Neural progenitor cell (in vitro differentiated cells): ENCODE measurements at places on chromosomes 4 and X.
A peak's percentile ranks its signal among the peaks of the same experiment; 100 is the strongest.

DNA sequence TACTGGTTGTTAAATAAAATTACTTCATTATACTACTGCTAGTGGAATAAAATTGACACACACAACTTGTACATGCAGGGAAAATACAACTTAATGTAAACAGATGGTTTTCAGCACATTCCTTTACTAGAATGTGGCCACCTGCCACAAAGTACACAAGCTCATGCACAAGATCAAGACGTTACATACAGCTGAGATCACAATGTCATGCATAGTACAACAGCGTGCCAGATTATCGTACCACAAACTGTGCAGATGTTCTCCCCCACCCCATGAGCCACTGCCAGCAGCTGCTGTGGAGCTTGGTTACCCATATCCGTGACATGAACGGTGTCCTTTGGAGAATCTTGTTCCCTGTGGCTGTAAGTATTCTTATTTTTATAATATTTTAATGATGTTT is 27.7 kb downstream of the FBXO8 start:
- no peak for DNase-seq

DNA sequence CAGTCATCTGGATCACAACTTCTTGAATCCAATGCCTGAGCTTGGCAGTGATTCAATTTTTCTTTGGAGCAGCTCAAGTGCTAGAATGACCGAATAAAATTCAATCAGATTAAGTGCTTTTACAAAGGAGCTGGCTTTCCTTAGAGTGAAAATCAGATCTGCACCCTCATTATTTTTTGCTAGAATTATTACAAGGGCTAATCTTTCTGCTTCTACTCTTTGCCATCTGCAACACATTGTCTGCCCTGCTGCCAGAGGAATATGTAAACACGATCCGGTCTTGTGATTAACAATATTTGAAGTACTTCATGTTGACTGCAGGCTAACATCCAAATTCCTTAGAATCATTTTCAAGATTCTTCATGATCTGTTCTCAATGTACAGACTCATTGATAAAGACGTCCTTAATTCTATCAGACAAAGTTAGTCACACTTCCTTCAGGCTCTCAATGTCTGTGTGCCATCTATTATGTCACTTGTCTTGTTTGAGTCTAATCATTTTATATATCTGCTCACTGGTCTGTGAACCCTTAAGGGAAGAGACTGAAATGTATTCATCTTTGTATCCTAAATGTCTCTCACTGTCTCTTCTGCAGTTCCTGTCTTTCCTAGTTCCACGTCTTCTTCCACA is 531.2 kb downstream of the GALNTL6 start:
- DNase-seq = no peak

GRCh38 chrX:97858592-97858991 is 974.9 kb downstream of the RPA4 start:
- DNase-seq = no peak

DNA sequence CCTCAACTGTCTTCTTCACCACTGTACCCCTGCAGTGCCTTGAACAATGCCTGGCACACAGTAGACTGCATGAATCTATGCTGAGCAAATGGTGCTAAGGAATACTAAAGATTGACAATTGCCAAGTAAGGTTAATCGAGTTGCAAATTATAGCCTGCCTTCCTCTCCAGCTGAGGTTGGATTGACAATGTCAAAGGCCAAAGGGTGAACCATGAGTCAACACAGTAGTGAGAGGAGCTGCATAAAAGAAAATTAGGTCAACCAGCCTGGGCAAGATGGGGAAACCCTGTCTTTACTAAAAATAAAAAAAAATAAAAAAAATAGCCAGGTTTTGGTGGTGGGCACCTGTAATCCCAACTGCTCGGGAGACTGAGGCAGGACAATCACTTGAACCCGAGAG is 97.1 kb upstream of the BMPR1B start:
- no peak for DNase-seq

GRCh38 chrX:118764122-118764521 is 36.7 kb downstream of the IL13RA1 start:
- DNase-seq = no peak

DNA sequence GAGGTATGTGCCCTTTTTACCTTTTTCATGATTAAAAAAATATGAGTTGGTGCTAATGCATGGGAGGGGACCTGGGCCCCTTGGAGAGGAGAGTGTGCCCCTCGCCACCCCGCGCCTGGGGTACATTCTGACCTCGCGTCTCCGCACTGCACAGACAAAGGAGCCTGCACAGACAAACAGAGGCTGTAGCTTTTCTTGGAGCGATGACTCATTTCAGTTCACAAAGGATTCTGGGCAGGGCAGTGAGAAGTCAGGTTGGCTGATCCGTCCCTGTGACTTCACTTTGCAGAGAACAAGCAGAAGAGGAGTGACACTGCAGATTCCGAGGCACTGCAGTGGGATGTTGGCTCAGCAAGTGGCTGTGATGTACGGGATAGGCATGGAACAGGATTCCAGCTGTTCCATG is 82.9 kb downstream of the STOX2 start:
- peak; percentile 86 for DNase-seq

DNA sequence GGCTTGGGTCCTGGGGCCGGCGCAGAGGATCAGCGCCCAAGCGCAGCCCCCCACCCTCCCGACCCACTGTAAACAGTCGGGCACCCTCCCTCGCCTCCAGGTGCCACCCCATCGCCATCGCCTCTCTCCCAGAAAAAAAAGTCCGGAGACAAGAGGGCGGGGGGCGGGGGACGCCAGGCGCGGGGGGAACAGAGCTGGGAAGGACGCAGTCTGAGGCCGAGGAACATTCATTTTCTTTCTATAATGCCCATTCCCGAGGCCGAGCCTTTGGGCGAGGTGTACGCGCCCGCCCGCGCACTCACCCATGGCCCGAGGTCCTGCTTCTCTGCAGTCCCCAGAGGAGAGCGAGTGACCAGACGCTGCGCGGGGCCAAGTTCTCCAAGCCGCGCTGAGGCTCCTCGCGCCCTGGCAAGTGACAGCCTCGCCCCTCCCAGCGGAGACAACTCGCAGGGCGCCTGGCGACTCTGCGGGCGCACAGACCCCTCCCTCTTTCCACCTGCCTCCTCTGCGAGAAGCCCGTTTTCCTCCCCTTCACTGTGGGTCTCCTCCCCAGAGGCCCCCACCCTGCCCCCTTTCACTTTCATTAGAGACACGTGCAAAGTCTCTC is 63.5 kb upstream of the WDR17 start:
- peak; percentile 73 for DNase-seq

- DNase-seq = peak; percentile 81
These were observed 13.9 kb upstream of the ETDC start for GRCh38 chrX:135295238-135295943.

DNA sequence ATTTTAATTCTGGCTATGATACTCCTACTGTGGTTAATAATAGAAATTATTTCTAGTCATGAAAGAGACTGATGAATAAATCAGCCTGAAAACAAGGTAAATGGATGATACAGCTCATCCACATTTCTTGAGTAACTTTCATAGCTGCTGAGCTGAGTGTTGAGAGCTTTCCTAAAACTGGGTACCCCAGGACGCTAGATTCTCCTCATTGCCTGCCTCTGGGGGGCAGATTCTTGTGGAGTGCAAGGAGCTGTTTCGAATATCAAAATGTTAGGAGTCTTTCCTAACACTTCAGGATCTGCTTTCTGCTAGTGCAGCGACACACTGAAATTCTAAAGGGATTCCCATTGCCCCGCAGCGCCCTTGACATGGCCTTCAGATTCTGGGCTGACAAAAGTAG is 2.1 kb downstream of the MND1 start:
- peak; percentile 35 for DNase-seq

DNA sequence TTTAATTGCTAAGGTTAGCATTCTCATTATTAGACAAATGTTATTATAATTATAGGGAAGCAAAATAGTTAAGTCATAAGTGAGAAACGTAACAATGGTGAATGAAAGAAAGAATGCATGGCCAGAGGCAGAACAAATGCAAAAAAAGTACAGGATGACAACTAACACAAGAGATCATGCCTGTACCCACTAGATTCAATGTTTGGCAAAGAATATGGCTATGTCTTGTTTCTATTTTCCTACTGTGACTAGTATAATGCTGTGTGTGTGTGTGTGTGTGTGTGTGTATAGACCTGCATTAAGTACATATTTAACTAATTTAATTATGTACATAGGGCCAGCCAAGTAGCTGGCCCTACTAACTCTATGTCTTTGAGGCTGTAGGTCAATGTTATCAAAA is 12.9 kb upstream of the BMP2K start:
- no peak for DNase-seq

- no peak for DNase-seq
These were observed 734 bp upstream of the SH3TC1 start for GRCh38 chr4:8198206-8198905.

DNA sequence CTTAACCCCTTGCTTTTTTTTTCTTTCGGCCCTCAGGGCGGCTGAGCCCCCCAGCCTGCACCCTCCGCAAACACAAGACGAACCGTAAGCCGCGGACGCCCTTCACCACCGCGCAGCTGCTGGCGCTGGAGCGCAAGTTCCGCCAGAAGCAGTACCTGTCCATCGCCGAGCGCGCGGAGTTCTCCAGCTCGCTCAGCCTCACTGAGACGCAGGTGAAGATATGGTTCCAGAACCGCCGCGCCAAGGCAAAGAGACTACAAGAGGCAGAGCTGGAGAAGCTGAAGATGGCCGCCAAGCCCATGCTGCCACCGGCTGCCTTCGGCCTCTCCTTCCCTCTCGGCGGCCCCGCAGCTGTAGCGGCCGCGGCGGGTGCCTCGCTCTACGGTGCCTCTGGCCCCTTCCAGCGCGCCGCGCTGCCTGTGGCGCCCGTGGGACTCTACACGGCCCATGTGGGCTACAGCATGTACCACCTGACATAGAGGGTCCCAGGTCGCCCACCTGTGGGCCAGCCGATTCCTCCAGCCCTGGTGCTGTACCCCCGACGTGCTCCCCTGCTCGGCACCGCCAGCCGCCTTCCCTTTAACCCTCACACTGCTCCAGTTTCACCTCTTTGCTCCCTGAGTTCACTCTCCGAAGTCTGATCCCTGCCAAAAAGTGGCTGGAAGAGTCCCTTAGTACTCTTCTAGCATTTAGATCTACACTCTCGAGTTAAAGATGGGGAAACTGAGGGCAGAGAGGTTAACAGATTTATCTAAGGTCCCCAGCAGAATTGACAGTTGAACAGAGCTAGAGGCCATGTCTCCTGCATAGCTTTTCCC is 3.4 kb downstream of the MSX1 start:
- DNase-seq = peak; percentile 74

GRCh38 chrX:107826238-107827029 is 768 bp downstream of the MID2 start:
- peak; percentile 74 for DNase-seq

DNA sequence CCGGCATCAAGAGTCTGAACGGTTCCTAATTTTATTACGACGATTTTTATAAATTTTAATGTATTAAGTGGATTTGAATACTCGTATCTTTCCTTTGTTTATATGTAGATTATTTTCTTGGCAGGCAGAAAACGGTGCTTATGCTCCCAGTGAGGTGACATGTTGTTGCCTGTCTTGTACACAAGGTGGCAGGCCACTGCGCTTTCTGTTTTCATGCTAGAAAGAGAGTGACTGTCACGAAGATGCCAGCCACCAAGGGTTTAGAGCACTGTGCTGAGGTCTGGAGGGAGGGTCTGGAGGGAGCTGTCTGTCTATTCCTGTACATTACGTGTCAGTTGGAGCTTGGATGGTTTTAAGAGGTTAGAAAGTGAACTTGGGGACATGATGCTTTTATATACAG is 87.7 kb downstream of the SHROOM2 start:
- peak; percentile 41 for DNase-seq

- no peak for DNase-seq
These were observed 58.6 kb downstream of the GPC3 start for GRCh38 chrX:133926809-133927208.

DNA sequence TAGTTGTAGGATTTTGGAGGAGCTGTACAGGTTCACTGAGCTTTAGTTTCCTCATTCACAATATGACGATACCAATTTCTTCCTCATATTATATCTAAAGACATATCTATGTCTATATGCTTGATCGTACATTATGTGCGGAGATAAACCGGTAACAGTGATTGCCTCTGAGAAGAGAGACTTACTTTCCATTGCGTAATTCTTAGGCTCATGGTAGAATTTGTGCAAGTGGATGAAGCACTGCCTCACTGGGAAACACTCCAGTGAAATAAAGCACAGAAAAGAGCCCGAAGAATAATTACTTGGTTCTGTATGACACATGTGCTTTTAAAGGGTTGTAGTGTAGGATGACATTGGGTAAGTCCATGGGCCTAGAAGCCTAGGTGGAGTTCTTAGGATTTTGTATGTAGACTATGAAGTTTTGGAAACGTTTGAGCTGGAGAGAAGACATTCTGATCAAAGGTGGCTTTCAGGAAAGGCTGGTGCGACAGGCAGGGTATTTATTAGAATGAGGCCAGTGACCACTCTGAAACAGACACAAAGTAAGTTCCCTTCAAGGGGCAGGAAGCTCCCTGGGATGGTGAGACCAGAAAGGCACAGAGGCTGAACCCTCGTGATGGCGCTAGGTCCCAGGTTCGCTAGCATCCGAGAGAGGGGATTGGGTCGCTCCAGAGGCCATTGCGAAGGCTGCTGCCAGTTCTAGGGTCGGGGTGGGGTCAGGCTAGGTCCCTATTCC is 649 bp upstream of the VBP1 start:
- no peak for DNase-seq

- peak; percentile 15 for DNase-seq
These were observed 114.1 kb downstream of the TLL1 start for GRCh38 chr4:165986956-165987698.

DNA sequence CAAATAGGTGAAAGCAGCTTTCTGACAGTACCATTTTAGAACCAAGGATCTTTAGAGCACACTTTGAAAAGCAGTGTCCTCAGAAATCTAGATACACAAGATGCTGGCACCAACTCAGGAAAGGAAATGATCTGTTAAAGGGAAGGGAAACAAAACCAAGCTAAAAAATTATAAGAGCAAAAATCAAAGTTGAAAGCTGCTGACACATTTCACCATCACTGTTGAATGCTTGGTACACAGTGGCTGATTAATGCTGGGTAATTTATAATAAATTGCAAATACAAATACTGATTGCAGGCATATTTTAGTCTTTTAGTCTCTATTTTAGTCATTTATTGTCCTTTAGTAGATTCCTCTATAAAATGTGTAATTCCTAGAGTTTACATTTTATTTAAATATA is 1540.1 kb upstream of the PCDH10 start:
- no peak for DNase-seq

GRCh38 chr4:146236216-146236615 is 21.9 kb downstream of the REELD1 start:
- DNase-seq = no peak

- DNase-seq = peak; percentile 69
These were observed 10.4 kb downstream of the AFP start for GRCh38 chr4:73446336-73446938.

DNA sequence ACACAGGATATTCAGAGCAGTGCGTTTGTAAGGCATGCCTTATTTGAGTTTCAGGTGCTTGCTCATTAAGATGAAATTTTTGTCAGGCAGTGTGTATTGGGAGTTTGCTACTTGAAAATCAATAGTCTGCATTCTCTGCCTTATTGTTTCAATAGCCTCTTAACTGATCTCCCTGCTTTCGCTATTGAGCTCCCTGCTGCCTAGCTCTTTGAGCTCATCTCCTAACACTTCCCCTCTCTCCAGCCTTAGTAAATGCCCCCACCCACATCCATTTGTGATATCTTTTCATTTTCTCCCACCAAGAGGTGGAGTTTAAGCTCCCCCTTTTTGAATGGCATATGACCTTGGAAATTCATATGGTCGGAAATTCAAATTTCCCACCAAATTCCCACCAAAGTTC is 256.6 kb downstream of the IL1RAPL1 start:
- DNase-seq = no peak
